PC-9 (cell line): ENCODE measurements at places on chromosomes 4 and X. TPM values are rescaled to one million over a fixed set of nuclear protein-coding genes. Genes with fewer than 3 reads are reported as not detected.

GUCY1A1 gene
- total RNA-seq = 0.17 and 0.43 TPM in 2 replicates

DNA sequence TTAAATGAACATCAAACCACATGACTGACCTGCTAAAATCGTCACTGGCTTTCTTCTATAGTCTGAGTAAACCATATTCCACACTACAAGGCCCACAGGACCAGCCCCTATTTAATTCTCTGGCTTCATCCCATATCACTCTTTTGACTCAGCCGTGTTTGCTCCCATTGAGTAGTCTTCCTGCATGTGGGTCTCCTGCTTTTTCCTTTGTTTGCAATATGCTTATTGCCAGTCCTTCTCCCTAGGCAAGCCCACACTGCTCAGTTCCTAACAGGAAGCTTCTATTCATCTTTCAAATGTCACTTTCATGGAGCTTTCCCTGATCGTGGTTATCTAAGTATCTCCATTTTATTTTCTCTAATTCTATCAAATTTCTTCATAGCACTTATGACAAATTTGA lies 329.6 kb downstream of the RAPGEF2 start:
- H3K27ac ChIP-seq = no peak overlapping the region
- DNase-seq = no peak
- no peaks in the 10 kb centered on the region for H3K4me1 ChIP-seq
- no peak overlapping the region for H3K4me3 ChIP-seq
- H3K27me3 ChIP-seq = no peaks in the 10 kb centered on the region

GRCh38 chrX:71640002-71640401 lies 21.7 kb upstream of the CXCR3 start:
- no peak for DNase-seq
- H3K4me3 ChIP-seq = no peak overlapping the region
- no peaks in the 10 kb centered on the region for H3K4me1 ChIP-seq
- no peaks in the 10 kb centered on the region for H3K27me3 ChIP-seq
- H3K27ac ChIP-seq = no peak overlapping the region

- no peaks in the 10 kb centered on the region for H3K36me3 ChIP-seq
- no peaks in the 10 kb centered on the region for H3K4me1 ChIP-seq
- no peak for DNase-seq
- H3K27ac ChIP-seq = no peak overlapping the region
Measured at GRCh38 chr4:20805716-20806115, 105.5 kb downstream of the PACRGL start.

GAGE12H gene
- not detected in 2 replicates for total RNA-seq
